ENCODE measurements at places on chromosomes 13 and 19. TPM values are rescaled to one million over a fixed set of nuclear protein-coding genes. Genes with fewer than 3 reads are reported as not detected.

Gene HIPK4
- not detected for total RNA-seq

Gene SHANK1
- total RNA-seq, result 132 TPM

Gene ZBTB7A
- 94.2 TPM for total RNA-seq

Gene IGSF23
- total RNA-seq, result not detected

Gene AP2A1
- total RNA-seq, result 167 TPM

Gene PTH2
- not detected for total RNA-seq

All from dorsolateral prefrontal cortex (tissue), 122 donors.